ENCODE measurements at places on chromosomes 6 and 20.

- no peak for DNase-seq
These were observed 42.4 kb upstream of the DDR1 start for GRCh38 chr6:30841644-30842504.

- no peak for DNase-seq
These were observed 7.3 kb downstream of the CCDC167 start for GRCh38 chr6:37492236-37492972.

GRCh38 chr20:54063992-54064676, 6.3 kb downstream of the BCAS1 start:
- DNase-seq, result no peak

DNA sequence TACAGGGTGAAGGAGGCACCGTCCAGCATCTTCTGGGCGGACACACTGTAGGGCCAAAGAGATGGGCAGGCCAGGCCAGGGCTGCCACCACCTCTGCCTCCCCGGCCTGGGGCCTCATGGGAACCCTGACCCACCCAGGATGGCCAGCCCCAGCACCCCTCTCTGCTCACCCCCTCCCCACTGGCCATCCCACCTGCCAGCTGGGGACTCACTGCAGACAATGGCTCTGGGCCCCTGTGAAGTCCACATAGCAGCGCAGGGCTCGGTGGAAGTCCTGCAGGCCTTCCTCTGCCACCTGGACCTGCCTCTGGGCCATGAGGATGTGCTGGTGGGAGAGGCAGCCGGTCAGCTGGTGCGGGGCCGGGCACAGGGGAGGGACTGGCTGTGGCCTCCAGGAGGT, 3.6 kb upstream of the C20orf144 start:
- DNase-seq, result no peak

- no peak for DNase-seq
These were observed 125.8 kb downstream of the VEGFA start for GRCh38 chr6:43895656-43896328.

DNA sequence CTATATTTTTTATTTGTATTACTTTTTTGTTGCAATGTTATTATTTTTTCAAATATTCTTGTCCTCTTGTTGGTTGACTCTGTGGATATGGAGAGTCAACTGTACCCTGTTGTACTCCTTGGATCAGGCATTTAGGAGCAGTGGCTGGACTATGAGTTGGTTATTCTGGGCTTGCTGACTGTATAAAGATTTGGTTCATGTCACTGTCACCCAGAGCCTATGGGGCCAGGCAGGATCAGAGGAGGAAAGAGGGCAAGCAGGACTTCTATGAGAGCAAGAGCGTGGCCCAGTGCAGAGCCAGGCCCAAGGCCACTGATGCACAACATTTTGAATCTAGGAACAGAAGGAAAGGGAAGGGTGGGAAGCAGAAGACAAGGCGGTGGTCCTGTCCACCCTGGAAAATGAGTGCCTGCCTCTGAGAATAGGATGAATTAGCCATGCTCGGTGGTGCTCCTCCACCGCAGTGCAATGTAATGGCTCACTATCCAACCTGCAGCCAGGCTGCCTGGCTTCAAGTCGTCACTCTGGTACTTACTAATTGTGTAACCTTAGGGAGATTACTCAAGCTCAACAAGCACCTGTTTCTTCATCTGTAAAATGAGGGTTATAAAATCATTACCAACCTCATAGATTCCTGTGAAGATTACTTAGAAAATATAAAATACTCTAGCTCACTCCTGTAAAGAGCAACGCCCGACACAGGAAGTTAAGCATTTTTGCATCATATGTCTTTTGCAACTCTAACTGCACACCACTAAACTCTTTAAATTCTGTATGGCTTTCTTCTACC, 192.1 kb downstream of the KCNQ5 start:
- DNase-seq, result no peak

All from epithelial cell of prostate (primary cell).